Activated T-helper 2 cell treated with anti-CD3 and anti-CD28 coated beads, Interferon-gamma antibody, Interleukin-2, Interleukin-4, amounts not matched to agents 10 μg/mL and 5 μg/mL and 100 μg/mL, durations not matched to agents 14 hours and 24 hours and 36 hours (primary cell): ENCODE measurements at places on chromosomes 7 and 10.
A peak's percentile ranks its signal among the peaks of the same experiment; 100 is the strongest.

DNA sequence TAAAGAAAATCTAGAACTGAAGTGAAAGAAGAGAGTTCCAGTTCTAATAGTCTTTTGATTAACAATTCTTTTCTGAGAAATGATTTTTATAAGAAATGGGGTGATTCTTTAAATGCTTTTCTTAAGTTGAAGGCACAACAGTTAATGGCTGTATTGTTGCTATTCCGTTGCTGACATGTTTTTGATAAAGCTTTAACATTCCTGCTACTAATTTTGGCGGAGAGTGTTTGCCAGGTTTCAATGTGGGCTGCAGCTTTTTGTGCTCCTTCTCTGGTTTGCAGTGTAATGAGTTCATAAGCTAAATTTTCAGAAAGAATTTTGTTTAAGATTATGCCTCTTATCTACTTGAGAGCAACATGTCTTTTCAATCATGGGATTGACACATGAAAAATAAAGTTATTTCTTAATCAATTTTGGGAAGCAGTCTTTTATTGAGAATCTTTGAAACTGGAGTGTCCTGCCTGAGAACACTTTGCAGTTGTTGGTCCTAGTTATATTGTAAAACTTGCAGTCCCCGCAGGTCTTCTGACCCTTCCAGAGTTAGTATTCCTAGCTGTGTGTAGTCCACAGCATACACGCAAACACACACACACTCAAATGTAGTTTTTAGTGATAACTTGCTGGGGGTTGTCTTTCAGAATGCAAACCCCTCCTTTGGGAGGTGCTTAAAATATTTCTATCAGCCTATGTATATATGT is 56.7 kb downstream of the COL17A1 start:
- H3K27ac ChIP-seq = no peak overlapping the region
- H3K36me3 ChIP-seq = peaks cover 22% of the 10 kb centered on the region
- no peak for DNase-seq

DNA sequence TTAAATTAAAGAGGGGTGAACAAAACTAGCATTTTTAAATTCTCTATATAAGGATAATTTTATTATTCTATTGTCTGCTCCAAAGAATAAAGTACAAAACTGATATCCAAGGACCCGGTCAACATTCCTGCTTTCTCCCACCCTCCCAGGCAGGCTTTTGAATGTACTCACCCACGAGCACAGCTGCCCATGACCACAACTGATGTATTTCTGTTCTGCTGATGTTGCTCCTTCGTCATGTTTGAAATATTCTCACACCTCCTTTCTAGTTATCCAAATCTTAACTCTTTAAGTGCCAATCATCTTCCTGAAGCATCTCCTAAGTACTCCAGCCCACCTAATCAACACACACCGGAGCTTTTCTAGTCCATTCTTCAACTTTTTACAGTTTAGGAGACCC is 46.7 kb downstream of the CALD1 start:
- no peak overlapping the region for H3K4me3 ChIP-seq
- H3K27ac ChIP-seq = no peak overlapping the region
- H3K4me1 ChIP-seq = no peaks in the 10 kb centered on the region
- H3K36me3 ChIP-seq = no peaks in the 10 kb centered on the region
- peaks cover 2% of the 10 kb centered on the region for H3K27me3 ChIP-seq

DNA sequence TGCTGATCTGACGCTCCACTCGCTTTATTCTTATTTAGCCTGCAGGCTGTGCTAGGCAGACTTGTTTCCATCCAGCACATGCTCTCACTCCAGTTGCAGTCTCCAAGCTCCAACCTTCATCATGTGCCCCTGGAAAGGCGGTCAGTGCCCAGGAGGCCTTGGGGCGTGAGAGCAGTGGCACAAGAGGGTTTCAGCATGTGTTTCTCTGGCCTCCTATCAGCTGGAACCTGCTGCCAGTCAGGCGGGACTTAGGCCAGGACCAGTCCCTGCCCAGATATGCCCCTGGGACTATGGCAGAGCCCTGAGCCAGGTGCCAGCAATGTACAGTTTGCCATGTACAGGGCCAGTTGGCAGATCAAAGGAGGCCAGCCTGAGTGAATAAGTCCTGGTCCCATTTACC is 330.2 kb upstream of the FZD1 start:
- no peaks in the 10 kb centered on the region for H3K27me3 ChIP-seq
- no peak overlapping the region for H3K27ac ChIP-seq
- DNase-seq = no peak

DNA sequence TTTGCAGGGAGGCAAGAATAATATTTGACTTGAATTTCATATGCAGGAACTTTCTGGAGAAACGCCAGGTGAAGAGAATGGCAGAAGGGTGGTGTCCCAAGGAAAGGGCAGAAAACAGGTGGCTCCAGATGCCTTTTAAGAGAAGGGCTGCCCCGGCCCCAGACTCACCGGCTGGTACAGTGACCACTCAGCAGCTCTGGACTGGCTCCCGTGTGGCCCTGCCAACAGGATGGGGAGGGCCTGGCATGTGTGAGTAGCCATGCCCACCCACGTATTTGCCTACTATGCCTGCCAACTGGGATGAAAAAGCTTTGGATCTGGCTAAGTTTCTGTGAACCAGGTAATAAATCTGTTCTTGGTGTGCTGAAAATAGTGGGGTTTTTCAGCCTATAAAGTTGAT is 159.5 kb downstream of the PRKAG2 start:
- DNase-seq = no peak
- no peak overlapping the region for H3K27ac ChIP-seq
- H3K4me1 ChIP-seq = no peaks in the 10 kb centered on the region
- H3K4me3 ChIP-seq = no peak overlapping the region
- no peaks in the 10 kb centered on the region for H3K27me3 ChIP-seq

DNA sequence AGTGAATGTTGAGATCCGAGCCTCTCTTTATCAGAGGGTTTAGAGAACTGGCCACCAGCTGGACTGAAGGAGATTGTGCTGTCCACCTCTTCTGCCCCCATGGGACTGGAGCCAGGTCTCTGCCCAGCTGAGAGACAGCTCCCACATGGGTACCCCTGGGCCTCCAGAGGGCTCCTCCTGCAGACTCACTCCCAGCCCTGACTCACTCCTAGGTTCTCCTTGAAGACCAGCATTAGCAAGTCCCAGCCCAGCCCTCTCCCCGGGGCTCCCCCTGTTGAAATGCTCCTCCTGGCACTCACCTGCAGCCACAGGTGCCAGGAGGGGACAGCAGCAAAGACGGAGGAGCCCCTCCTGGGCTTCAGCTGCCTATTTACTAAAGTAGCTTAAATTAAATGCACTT is 126.9 kb downstream of the CXCL12 start:
- no peaks in the 10 kb centered on the region for H3K4me1 ChIP-seq
- H3K36me3 ChIP-seq = no peaks in the 10 kb centered on the region
- H3K4me3 ChIP-seq = no peak overlapping the region
- no peaks in the 10 kb centered on the region for H3K27me3 ChIP-seq
- no peak for DNase-seq
- H3K27ac ChIP-seq = no peak overlapping the region

GRCh38 chr10:43461950-43462349 is 25.0 kb downstream of the ZNF487 start:
- no peaks in the 10 kb centered on the region for H3K27me3 ChIP-seq
- H3K4me1 ChIP-seq = peaks cover 8% of the 10 kb centered on the region
- H3K4me3 ChIP-seq = no peak overlapping the region
- no peak overlapping the region for H3K27ac ChIP-seq
- H3K36me3 ChIP-seq = no peaks in the 10 kb centered on the region

DNA sequence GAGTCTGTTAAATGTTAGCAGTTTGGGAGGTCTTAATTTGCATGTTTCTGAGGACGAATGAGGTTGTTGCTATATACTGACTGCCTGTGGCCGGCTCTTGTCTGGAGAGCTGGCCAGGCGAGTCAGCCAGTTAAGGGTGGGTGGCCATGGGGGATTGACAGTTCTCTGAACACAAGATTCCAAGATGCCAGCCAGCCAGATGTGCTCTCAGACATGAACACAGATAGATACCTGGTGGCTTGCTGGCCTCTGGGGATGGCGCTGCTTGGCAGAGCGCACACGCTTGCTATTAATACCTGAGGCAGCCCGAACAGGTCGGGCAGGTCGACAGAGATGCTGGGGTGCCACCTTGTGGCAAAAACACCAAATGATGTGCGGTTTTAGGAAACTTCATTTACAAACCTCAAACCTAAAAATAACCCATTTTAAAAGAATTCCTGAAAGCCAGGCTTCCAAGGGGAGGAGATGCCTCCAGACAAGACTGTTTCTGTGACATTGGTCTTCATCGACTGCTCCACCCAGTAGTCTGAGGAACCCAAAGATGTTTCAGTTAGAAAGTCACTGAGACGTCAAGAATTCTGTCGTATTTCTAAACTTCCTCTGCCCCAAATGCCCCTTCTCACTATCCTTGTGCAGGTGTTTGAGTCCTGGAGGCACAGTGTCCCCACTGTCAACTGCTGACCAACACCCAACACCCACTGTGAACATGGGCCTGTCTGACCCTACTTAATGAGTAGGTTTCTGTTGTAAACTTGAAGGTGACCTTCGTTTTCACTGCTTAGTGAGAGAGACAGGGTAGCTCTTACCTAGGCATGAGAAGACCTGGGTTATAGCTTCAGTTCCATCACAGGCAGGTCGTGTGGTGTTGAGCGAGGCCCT is 123.4 kb downstream of the NT5C2 start:
- DNase-seq = peak; percentile 58
- H3K4me1 ChIP-seq = peaks cover 26% of the 10 kb centered on the region
- H3K27me3 ChIP-seq = no peaks in the 10 kb centered on the region

DNA sequence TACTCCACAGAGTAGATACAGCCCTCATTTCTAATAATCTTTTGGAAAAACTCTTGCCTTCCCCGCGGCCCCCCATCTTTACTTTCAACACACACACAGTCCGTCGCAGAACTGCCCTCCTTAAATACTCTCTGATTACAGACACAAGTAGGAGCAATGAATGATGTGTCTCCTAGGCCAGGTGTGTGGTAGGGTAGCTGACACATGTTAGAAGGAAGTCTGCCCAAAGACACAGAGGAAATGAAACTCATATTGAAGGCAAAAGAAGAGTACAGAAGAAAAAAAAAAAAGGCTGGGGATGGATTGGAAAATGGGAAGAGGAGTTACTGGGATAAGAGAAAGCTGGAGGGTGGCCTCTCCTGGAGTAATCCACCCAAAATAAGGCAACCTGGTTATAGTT is 14.6 kb downstream of the OPALIN start:
- H3K27me3 ChIP-seq = peaks cover 21% of the 10 kb centered on the region
- no peak for DNase-seq
- no peak overlapping the region for H3K4me3 ChIP-seq
- H3K27ac ChIP-seq = no peak overlapping the region

GRCh38 chr10:131218811-131219583 is 92.5 kb downstream of the TCERG1L start:
- H3K27ac ChIP-seq = no peak overlapping the region
- H3K4me1 ChIP-seq = no peaks in the 10 kb centered on the region
- no peak overlapping the region for H3K4me3 ChIP-seq
- H3K27me3 ChIP-seq = no peaks in the 10 kb centered on the region

GRCh38 chr10:89119651-89120050 is 87.5 kb downstream of the CH25H start:
- DNase-seq = no peak
- no peak overlapping the region for H3K27ac ChIP-seq
- H3K4me1 ChIP-seq = peaks cover 2% of the 10 kb centered on the region
- no peaks in the 10 kb centered on the region for H3K36me3 ChIP-seq

GRCh38 chr10:83476211-83476610 is 663.1 kb upstream of the GHITM start:
- H3K4me1 ChIP-seq = no peaks in the 10 kb centered on the region
- DNase-seq = no peak
- no peaks in the 10 kb centered on the region for H3K27me3 ChIP-seq
- H3K27ac ChIP-seq = no peak overlapping the region
- no peaks in the 10 kb centered on the region for H3K36me3 ChIP-seq
- no peak overlapping the region for H3K4me3 ChIP-seq

- H3K27me3 ChIP-seq = peaks cover 6% of the 10 kb centered on the region
- no peak overlapping the region for H3K27ac ChIP-seq
- H3K36me3 ChIP-seq = no peaks in the 10 kb centered on the region
- no peaks in the 10 kb centered on the region for H3K4me1 ChIP-seq
- no peak for DNase-seq
Measured at GRCh38 chr7:12090757-12091221, 120.3 kb upstream of the TMEM106B start.

DNA sequence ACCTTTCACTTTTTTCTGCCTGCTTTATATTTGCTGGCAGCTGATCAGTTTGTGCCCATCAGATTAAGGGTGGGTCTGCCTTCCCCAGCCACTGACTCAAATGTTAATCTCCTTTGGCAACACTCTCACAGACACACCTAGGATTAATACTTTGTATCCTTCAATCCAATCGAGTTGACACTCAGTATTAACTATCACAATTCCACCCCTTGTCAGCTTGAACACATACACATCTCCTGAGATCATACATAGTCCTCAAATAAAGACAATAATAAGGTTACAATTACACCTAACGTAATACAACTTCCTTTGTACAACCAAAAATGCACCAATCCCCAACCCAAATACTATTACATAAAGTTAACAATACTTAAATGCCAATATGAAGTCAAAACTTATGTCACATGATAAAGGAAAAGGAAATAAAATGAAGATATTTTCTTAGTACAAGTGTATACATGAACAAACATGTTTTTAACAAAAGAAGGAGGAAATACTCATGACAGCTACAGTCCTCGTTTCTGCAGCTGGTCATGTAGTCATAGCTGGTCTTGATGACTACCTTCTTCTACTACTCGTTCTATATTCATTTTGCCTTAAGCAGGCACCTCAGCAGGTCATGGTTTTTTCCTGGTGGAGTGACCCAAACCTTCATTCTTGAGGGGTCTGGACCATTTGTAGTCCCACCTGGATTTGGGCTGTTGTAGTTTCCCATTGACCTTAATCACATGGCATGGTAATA is 96.7 kb upstream of the CABCOCO1 start:
- H3K27ac ChIP-seq = no peak overlapping the region
- no peaks in the 10 kb centered on the region for H3K27me3 ChIP-seq
- no peaks in the 10 kb centered on the region for H3K4me1 ChIP-seq
- H3K36me3 ChIP-seq = no peaks in the 10 kb centered on the region
- no peak overlapping the region for H3K4me3 ChIP-seq

DNA sequence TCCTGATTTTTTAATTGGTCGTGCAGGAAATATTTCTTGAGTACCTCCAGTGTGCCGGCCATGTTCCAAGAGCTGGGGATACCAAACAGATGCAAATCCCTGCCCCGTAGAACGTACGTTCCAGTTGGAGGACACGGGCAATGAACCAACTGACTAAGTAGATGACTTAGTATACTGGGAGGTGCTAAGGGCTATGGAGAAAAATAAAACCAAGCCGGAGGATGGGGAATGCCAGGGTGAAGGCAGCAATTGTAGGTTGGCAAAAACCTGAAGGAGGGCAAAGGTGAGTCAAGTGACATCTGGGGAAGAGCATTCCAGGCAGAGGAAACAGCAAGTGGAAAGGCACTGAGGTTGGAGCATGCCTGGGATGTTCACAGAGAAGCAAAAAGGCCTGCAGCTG is 6.8 kb upstream of the VSIR start:
- no peaks in the 10 kb centered on the region for H3K27me3 ChIP-seq
- no peaks in the 10 kb centered on the region for H3K36me3 ChIP-seq
- DNase-seq = no peak
- H3K4me3 ChIP-seq = no peak overlapping the region

GRCh38 chr10:66045859-66046258 is 880.0 kb upstream of the LRRTM3 start:
- no peaks in the 10 kb centered on the region for H3K27me3 ChIP-seq
- H3K27ac ChIP-seq = no peak overlapping the region
- no peak for DNase-seq
- H3K36me3 ChIP-seq = no peaks in the 10 kb centered on the region
- H3K4me3 ChIP-seq = no peak overlapping the region

GRCh38 chr7:44771358-44771757 is 22.7 kb downstream of the ZMIZ2 start:
- H3K27me3 ChIP-seq = peaks cover 4% of the 10 kb centered on the region
- peaks cover 19% of the 10 kb centered on the region for H3K4me1 ChIP-seq
- DNase-seq = no peak
- H3K4me3 ChIP-seq = no peak overlapping the region
- H3K36me3 ChIP-seq = peaks cover 31% of the 10 kb centered on the region
- H3K27ac ChIP-seq = no peak overlapping the region
